ENCODE measurements at places on chromosomes 7 and 10. TPM values are rescaled to one million over a fixed set of nuclear protein-coding genes. Genes with fewer than 3 reads are reported as not detected.

GRCh38 chr10:83983578-83984255 lies 155.6 kb upstream of the GHITM start:
- DNase-seq, result no peak

DNA sequence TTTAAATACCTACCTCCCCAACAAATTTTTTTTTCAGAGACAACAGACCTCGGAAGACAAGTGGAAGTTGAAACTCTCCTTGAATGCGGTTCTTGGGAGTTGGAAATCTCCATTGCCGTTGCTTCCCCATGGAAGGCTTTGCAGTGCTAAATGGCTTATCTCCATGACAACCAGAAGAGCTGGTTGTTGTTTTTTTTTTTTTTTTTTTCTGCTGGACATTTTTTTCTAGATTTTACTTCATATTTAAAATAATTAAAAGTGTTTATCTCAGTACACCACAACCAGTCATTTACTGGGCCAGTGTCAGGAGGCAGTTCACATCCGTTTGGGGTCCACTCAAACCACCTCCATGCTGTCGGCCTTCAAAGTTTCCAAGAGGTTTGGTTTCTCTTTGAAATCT lies 348.5 kb upstream of the PRKCQ start:
- DNase-seq, result no peak

- DNase-seq, result no peak
These were observed 30.0 kb upstream of the TES start for GRCh38 chr7:116180302-116180701.

DNA sequence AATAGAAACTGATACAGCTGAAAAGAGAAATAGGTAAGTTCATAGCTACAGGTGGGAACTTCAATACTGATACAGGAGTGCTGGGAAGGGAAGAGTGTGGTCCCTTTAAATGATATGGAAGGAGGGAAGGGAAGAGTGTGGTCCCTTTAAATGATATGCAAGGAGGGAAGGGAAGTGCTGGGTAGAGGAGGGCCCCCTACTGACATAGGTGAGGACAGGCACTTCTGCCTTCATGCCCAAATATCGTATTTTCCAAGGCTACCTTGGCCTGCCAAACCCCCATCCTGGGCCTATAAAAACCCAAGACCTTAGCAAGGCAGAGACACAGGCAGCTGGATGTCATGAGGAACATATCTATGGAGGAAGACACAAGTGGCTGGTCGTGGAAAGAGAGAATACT lies 92.3 kb downstream of the MAGI2 start:
- no peak for DNase-seq

DNA sequence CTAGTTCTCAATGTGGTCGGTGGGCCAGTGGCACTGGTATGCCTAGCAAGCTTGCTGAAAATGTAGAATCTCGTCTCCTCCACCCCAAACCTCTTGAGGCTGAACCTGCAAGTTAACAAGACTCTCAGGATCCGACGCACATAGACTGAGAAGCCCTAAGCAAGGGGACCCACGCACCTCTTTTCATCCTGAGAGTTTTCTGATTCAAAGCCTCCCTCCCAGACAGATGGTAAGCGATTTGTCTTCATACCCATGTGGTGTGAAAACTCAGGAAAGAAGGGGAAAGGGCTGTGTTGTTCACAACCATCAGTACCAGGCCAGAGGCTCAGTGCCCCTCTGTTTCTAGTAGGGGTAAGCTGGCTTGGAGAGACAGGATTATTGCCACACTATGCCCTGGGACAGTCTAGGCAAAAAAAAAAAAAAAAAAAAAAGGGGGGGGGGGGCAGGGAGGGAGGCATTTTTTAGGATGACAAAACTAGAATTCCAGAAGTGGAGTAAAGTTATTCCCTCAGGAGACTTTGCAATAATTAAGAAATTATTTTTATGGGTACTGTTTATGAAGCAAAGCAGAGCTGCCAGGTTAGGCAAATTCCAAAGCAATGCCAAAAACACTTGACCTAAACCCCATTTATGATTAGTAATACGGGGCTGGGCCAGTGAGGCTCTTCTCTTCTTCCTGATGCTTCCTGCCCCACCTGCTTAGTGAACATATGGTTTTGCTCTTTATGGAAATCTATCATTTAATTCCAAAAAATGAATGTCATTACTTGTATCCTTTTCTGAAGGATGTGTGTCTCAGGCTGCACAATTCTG lies 117.6 kb upstream of the PDLIM1 start:
- peak; percentile 50 for DNase-seq

GRCh38 chr7:159097661-159098423 lies 46.8 kb downstream of the VIPR2 start:
- DNase-seq, result peak; percentile 79

- no peak for DNase-seq
These were observed 30.8 kb downstream of the CHCHD3 start for GRCh38 chr7:133051066-133051465.

GRCh38 chr7:131045526-131045925 lies 282.1 kb upstream of the MKLN1 start:
- DNase-seq, result no peak

GRCh38 chr7:7496311-7496710 lies 39.4 kb downstream of the COL28A1 start:
- DNase-seq, result no peak

DNA sequence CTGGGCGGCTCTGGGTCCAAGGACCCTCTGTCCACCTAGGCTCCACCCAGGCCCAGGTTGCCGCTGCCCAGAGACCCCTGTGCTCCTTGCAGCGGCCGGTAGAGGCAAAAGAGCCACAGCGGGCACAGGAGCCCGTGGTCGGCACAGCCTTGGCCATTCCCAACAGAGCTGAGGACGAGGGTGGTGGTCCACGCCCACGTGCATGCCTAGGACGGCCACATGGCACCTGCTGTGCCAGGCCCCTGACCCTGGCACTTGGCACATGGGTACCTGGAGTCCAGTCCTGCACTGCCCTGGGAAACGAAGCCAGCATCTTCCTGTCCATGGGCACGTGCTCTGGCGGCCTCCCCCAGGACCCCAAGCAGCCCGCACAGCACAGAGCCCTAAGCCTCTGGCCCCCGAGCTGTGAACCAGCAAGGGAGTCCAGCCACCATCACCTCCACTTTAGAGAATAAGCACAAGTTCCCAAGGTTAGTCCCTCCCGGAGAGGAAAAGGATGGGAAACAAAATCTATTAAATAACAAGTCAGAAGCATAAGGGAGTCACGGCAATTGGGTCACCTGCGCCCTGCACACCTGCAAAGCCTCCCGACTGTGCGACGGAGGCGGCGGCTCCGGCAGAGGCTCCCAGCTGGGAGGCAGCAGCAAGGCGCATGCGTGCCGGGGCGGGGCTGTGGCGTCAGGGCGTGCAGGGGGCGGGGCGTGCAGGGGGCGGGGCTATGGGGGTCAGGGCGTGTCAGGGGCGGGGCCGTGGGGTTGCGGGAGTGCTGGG lies 59.1 kb downstream of the STK32C start:
- DNase-seq, result no peak

DNA sequence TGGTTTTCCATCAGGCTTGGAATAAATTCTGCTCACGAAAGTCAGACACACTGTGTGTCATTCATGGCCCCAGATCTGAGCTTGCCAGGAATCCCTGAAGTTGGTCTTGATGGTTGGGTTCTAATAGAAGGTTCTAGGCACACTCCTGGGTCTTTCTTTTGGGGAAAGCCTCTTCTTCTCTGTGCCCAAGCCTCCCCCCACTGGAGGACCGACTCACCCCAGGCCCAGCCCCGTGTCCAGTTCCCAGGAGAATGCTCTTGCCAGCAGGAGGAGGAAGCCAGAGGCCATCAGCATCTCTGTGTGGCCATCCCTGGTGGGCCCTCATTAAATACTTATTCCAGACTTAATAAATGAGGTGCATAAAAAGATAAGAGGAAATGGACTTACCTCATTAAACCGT lies 548.0 kb downstream of the TCERG1L start:
- peak; percentile 63 for DNase-seq

DNA sequence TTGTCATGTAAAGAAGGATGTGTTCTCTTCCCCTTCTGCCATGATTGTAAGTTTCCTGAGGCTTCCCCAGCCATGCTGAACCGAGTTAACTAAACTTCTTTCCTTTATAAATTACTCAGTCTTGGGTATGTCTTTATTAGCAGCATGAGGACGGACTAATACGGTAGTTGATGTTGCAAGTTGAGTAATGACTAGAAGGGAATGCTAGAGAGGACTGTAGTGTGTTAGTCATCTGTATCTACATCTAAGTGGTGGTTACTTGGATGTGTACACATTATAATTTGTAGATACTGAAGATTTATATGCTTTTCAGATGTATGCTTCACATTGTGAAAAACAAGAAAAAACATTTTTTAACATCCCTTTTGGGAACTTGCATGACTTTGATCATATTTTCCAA lies 244.6 kb downstream of the POLR1F start:
- DNase-seq, result no peak

DNA sequence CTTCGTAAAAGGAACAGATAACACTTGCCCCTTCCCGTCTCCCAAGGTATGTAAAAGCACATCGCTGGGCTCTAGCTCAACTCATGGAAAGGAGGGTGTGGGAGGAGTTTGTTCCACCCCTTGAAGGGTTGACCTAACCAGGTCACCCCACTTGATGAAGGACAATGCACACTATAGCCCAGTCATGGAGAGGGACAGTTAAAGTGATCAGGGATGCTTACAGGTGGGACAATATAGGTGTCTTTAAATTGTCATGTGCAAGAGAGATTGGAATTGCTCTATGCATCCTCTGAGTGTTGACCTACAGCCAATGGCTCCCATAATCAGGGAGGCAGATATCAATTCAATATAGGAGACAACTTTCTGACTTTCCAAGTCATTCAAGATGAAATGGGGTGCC lies 448.2 kb downstream of the GRID1 start:
- DNase-seq, result no peak

TEX36 gene
- total RNA-seq, result not detected

NEBL gene
- total RNA-seq, result 597 TPM

CPN1 gene
- total RNA-seq, result not detected

TRIM73 gene
- 1.4 TPM for total RNA-seq

DEPP1 gene
- 45.5 TPM for total RNA-seq

LBX1 gene
- total RNA-seq, result 0.13 TPM

RAB11FIP2 gene
- total RNA-seq, result 12.7 TPM

AOC1 gene
- total RNA-seq, result 0.43 TPM

CFAP46 gene
- 0.94 TPM for total RNA-seq

COL13A1 gene
- 9.5 TPM for total RNA-seq

Measured in cardiac septum (tissue), 1 donor.